ENCODE measurements at places on chromosomes 1 and 21.

DNA sequence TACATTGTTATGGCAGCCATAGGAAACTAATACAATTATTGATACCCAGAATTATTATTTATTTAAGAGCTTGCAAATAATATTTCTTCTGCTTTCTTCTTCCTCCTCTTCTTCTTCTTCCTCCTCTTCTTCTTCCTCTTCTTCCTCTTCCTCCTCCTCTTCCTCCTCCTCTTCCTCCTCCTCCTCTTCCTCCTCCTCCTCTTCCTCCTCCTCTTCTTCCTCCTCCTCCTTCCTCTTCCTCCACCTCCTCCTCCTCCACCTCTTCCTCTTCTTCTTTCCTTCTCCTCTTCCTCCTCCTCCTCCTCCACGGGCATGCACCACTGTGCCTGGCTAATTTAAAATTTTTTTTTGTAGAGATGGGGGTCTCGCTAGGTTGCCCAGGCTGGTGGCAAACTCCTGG is 95.6 kb upstream of the BCAR3 start:
- H3K4me3 ChIP-seq: no peak overlapping the region
- no peaks in the 10 kb centered on the region for H3K27me3 ChIP-seq
- no peaks in the 10 kb centered on the region for H3K36me3 ChIP-seq
- no peak overlapping the region for H3K27ac ChIP-seq
- DNase-seq: no peak

- no peak overlapping the region for H3K27ac ChIP-seq
- H3K4me1 ChIP-seq: no peaks in the 10 kb centered on the region
- peak; percentile 14 for DNase-seq
- no peaks in the 10 kb centered on the region for H3K36me3 ChIP-seq
- no peak overlapping the region for H3K4me3 ChIP-seq
Observed at GRCh38 chr1:117067533-117068370, 7.6 kb downstream of the TTF2 start.

GRCh38 chr1:244545511-244545910 is 84.4 kb downstream of the CATSPERE start:
- H3K4me3 ChIP-seq: no peak overlapping the region
- no peaks in the 10 kb centered on the region for H3K36me3 ChIP-seq
- H3K4me1 ChIP-seq: no peaks in the 10 kb centered on the region
- no peak overlapping the region for H3K27ac ChIP-seq
- no peak for DNase-seq

DNA sequence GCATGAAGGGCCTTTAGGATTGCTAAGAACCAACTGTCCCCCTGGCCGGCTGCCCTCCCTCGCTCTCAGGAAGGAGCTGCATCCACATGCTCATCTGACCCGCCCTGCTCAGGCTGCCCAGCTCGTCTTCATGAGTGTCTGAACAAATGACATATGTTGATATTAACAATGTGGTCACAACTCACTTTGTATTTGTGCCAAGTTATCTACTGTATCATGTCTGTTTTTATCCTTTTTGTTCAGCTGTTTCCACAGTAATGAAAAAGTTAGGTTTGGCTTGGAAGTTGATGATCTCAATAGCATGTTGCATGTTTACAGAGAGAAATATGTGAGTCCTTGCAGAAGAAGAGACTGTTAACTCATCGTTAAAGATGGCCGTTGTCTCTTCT is 75.1 kb downstream of the PHTF1 start:
- H3K4me1 ChIP-seq: no peaks in the 10 kb centered on the region
- no peak for DNase-seq
- no peak overlapping the region for H3K4me3 ChIP-seq

DNA sequence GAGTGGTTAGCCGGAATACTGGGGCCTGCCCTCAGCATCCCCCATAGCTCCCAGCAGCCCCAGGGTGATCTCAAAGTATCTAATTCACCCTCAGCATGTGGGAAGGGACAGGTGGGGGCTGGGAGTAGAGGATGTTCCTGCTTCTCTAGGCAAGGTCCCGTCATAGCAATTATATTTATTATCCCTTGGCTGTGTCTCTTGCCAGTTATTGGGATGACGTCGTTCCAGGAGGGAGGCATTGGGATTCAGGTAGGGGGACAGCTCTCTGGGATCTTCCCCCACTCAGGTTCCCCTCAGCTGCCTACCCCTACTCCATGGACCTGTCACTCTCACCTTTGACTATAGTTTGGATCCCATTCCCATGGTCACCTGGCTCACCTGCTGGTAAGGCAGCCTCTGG is 11.9 kb upstream of the PEAR1 start:
- H3K27ac ChIP-seq: no peak overlapping the region
- no peaks in the 10 kb centered on the region for H3K36me3 ChIP-seq
- H3K4me3 ChIP-seq: no peak overlapping the region
- no peaks in the 10 kb centered on the region for H3K4me1 ChIP-seq

DNA sequence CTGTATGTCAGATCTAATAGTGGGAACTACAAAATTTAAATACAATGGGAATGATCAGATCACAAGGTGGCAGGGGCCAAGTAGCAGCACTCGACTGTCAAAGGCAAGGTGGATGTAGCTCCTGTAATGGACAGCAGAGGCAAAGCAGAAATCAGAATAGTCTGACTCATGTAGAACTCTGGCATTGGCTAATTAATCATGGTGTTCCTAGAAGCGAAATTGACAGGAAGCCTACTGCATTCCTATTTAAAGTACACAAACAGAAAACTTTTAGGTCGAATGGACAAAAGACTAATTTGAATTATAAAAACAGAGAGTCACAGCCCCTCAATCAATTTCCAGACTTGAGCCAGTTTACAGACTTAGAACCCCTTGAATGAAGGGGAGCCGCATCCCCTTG is 17.4 kb upstream of the IL12RB2 start:
- no peaks in the 10 kb centered on the region for H3K27me3 ChIP-seq
- no peak overlapping the region for H3K4me3 ChIP-seq
- no peak for DNase-seq
- H3K27ac ChIP-seq: no peak overlapping the region
- H3K36me3 ChIP-seq: no peaks in the 10 kb centered on the region

GRCh38 chr1:187074445-187075048 is 245.8 kb downstream of the PLA2G4A start:
- DNase-seq: no peak
- H3K27ac ChIP-seq: no peak overlapping the region
- H3K36me3 ChIP-seq: no peaks in the 10 kb centered on the region
- H3K4me1 ChIP-seq: no peaks in the 10 kb centered on the region
- no peaks in the 10 kb centered on the region for H3K27me3 ChIP-seq
- H3K4me3 ChIP-seq: no peak overlapping the region

- H3K4me3 ChIP-seq: no peak overlapping the region
- H3K27me3 ChIP-seq: no peaks in the 10 kb centered on the region
- H3K27ac ChIP-seq: no peak overlapping the region
- DNase-seq: no peak
Observed at GRCh38 chr1:47621977-47622376, 184.1 kb downstream of the FOXD2 start.

DNA sequence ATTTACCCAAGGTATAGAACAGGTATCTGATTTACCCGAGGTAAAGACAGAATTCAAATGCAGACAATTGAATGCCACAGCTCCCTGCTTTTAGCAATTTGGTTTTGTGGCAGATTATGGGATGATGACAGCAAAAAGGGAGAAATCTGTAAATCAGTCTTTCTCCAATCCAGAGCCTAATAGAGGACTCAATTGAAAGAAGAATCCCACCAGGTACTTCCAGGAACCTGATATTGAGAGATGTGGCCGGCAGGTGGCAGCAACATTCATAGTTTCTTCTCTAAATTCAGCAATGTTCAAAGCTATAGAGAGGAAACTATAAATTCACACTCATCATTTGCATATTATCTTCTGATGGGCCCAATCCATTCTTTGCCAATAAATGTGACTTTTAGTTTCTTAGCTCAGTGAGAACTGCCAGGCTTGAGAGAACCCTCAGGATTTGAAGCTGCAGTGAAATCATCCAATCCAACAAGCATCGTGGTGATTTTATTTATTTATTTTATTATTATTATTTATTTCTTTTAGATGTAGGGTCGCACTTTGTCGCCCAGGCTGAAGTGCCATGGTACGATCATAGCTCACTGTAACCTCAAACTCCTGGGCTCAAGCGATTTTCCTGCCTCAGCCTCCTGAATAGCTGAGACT is 9.8 kb upstream of the PHACTR4 start:
- H3K4me1 ChIP-seq: no peaks in the 10 kb centered on the region
- H3K27me3 ChIP-seq: no peaks in the 10 kb centered on the region
- no peak overlapping the region for H3K27ac ChIP-seq
- H3K36me3 ChIP-seq: no peaks in the 10 kb centered on the region
- DNase-seq: peak; percentile 36

GRCh38 chr1:97630948-97631347 is 289.9 kb downstream of the DPYD start:
- no peaks in the 10 kb centered on the region for H3K4me1 ChIP-seq
- H3K4me3 ChIP-seq: no peak overlapping the region
- H3K27me3 ChIP-seq: no peaks in the 10 kb centered on the region
- no peak overlapping the region for H3K27ac ChIP-seq

Data from effector memory CD4-positive, alpha-beta T cell (primary cell).